ENCODE measurements at places on chromosomes 7 and 10.

DNA sequence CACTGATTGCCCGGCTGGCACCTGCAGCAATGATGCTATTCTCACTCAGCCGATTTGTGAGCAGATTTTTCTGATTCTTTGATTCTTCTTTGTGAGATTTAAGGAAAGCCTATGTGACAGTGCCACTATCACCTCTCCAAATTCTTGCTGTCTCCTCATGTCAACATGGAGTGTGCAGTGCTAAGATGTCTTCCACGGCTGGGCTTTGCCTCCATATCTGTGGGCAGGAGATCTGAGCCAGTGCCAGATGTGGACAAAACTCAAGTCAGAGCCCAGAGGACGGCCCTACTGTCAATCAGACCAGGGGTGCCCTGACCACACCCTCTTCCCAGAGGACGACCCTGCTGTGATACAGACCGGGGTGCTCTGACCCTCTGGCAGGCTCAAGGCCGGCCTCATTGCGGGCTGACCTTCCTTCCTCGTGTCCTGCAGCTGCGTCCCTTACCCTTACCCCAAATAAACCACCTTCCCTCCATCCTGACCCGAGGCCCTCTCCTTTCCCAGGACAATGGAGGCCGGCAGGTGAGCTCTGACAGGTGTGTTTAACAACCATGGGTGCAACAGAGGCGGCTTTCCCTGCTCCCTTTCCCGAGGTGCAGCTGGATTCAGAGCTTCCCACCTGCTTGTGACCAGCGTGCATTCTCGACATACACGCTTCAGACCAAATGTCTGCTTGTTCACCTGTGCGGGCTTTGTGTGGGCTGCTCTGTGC is 221.4 kb downstream of the ADARB2 start:
- DNase-seq: no peak

DNA sequence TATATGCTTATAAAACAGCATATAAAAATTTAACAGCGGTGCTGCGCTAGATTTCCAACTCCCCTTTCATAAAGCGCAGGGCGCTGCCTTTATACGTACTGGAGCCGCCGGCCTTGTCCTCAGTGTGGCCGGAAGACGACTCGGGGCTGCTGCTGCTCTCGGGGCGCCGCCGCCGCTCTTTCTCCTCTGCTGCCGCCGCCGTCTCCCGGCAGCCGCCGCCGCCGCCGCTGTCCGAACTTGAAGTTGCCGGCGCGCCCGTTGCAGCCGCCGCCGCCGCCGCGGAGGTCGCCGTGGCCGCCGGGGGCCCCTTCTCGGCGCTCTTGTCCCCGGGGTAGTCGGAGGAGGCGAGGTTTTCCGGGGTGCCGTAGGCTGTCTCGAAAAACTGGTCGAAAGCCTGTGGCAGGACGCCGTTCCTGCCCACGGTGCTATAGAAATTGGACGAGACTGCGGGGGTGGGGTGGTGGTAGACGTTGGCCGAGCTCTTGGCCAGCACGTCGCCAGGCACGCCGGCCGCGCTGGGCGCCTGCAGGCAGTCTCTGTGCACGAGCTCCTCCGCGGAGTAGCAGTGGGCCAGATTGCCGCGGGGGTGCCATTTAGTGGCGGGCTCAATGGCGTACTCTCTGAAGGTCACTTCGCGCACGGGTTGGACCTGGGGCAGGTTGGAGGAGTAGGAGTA is 557 bp downstream of the HOXA11 start:
- DNase-seq: no peak

DNA sequence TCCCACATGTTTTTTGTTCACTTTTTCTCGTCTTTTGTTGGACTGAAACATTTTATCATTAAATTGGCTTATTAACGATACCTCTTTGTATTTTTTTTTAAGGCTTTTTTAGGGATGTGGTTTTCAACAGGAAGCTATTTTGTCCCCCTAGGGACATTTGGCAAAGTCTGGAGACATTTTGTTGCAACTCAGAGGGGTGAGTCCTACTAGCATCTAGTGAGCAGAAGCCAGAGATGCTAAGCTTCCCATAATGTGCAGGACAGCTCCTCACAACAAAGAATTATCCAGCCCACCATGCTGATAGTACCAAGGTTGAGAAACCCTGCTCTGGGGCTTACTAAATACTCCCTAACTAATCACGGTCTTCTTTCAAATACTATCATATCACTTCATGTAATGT is 63.2 kb downstream of the ATE1 start:
- no peak for DNase-seq

- no peak for DNase-seq
Observed at GRCh38 chr7:74606101-74606908, 51.2 kb upstream of the GTF2I start.

GRCh38 chr10:8453587-8453986 is 399.1 kb downstream of the GATA3 start:
- DNase-seq: no peak

- DNase-seq: no peak
Observed at GRCh38 chr7:1260244-1260635, 27.6 kb downstream of the UNCX start.
